NCI-H774 (cell line): ENCODE measurements at places on chromosomes 2 and 18.

GRCh38 chr2:65800998-65801397 lies 368.6 kb upstream of the SPRED2 start:
- DNase-seq = no peak

- DNase-seq = no peak
These were observed 13.0 kb upstream of the ALLC start for GRCh38 chr2:3644891-3645605.

- DNase-seq = no peak
These were observed 191.4 kb downstream of the LDLRAD4 start for GRCh38 chr18:13409997-13410396.

DNA sequence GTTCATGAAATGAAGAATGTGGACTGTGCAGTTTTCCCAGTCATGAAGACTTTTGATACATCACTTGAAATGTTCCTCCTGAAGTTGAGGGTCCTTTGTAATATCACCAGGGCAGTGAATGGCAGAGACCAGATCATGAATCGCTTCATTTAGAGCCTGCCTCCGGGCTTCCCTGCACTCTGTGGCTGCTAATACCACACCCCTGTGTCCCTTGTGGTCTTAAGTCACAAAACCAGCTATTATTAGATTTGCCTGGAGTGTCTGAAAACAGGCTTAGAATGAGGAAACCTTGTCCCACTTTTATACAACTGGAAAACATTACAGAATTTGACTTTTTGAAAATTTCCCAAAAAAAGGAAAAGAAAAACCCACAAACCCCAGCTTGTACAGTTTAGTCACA lies 147.9 kb downstream of the MGAT5 start:
- DNase-seq = no peak

DNA sequence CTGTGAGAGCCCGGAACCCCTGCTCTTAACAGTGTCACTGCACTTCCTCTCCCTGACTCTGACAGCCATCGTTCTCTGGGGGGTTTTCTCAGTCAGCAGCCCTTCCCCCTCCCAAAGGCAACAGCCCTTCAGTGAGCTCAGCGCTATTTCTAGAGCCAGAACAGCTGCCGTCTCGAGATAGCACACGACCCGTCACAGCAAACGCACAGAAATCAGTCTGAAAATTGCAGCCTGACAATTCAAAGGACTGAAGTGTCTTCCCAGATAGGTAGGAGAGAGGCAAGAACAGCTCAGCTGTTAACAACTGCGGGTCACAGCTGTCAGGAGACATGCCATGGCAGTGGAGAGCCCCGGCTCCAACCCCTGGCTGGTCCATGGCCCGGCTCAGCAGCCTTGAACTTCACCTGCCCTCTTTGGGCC lies 45.4 kb downstream of the ST8SIA5 start:
- no peak for DNase-seq

GRCh38 chr18:70377317-70377799 lies 88.5 kb downstream of the SOCS6 start:
- no peak for DNase-seq

- DNase-seq = no peak
These were observed 352.0 kb downstream of the ARHGAP15 start for GRCh38 chr2:143481237-143481623.

GRCh38 chr18:69490072-69490471 lies 89.4 kb downstream of the DOK6 start:
- DNase-seq = no peak

DNA sequence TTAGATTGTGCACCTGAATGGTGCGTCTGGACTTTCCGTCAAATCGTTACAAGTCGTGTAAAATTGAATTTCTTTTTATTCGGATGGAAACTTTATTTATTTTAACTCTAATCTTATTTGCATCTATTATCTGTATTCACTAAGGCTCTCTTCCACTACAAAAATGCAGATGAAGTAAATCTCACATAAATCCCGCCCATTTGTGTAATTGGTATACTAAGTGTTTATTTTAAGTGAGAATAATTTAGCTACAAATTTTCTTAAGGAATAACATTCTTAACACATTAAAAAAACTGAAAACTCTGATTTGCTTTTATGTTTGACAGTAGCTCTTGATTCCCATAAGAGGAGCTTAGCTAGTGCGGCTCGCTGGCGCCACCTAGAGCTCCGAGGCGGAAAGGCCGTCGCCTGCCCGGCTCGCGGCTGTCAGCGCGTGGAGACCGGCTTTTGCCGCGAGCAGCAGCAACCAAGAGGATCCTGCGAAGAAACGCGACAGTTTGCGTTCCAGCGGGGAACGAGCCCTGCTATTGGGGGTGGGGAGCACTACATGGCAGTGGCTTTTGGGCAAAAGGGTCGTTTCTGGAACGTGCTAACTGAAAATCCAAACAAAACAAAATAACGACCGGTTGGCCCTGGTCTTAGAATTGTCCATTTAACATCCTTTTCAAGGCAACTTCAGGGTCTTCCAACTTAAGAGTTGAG lies 6.7 kb downstream of the SP9 start:
- peak; percentile 73 for DNase-seq

DNA sequence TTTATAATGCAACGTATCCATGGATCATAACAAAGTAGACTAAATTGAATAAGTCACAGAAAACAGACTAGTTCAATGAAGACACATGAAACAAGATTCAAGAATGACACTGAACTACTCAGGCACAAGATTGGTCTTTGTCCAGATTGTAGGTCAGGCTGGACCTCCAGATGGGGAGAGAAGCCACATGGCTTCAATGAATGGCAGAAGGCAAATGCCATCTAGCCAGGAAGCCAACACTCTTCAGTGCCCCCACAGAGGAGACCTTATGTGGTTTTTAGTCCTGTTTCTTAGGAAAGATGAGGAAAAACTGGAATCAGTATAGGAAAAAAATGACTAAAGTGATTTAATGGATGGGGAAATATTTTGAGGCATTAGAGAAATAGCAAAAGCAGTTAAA lies 43.1 kb downstream of the BOD1L2 start:
- no peak for DNase-seq

GRCh38 chr2:54429811-54430551 lies 26.1 kb upstream of the SPTBN1 start:
- no peak for DNase-seq

DNA sequence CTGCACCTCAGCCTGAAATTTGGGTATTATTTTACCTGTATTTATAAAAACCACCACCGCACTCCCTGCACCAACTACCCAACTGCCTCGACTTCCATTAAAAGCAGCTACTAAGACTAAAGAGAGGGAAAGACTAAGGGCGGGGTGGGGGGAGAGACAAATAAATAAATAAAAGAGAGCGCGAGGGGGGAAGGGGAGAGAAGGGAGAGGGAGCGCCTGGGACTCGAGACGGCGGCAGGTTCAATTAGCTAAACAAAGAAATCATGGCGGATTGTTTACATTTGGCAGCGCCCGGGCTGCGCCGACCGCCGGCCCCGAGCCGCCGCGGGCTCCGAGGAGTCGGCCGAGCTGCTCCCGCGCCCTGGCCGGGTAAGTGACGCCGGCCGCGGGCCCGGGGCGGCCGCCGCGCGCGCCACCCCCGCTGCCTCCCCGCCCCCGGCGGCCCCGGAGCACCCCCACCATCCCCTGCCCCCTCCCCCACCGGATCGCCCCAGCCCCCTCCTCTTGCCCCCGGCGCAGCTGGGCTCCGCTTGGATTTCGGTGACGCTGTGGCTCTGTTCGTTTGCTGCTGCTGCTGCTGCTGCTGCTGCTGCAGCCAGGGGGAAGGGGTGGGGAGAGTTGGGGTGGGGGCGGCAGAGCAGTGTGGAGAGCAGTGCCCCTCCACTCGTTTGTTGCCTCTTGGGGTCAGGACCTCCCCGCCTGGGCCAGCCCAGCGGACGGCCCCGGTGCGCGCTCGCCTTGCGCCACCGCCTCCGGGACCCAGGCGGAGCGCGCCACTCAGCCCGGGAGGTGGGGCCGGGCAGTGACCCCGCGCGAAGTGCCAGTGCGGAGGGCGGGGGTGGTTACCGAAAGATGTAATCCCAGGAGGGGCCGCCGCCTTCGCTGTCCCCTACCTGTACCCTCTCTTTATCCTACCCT lies 187.2 kb upstream of the FANCL start:
- DNase-seq = peak; percentile 40
